ENCODE measurements at places on chromosomes 2 and 18. TPM values are rescaled to one million over a fixed set of nuclear protein-coding genes. Genes with fewer than 3 reads are reported as not detected.

WDPCP gene
- 6.4 TPM for total RNA-seq

- peak; percentile 34 for DNase-seq
Measured at GRCh38 chr2:3461801-3462492, 57.4 kb downstream of the ADI1 start.

PPP3R1 gene
- 21.7 TPM for total RNA-seq

RAB17 gene
- 0.20 TPM for total RNA-seq

DNA sequence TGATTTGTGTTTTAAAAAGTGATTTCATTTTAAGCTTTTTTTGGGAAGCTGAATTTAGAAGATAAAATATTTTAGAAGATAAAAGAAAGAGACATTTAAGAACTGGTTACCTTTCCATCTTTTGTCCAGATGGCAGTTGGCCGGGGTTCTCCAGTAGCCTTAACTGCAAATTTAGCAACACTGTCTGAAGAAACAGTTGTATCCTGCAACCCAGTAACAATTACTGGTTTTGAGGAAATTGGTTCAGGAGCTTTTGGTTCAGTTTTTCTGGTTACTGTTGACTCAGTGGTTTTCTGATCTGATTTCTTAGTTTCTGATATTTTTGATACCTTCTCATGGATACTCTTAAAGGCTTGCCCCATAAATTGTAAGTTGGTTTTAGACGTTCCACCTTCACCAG lies 49.9 kb downstream of the PLEKHA3 start:
- DNase-seq: no peak

DNA sequence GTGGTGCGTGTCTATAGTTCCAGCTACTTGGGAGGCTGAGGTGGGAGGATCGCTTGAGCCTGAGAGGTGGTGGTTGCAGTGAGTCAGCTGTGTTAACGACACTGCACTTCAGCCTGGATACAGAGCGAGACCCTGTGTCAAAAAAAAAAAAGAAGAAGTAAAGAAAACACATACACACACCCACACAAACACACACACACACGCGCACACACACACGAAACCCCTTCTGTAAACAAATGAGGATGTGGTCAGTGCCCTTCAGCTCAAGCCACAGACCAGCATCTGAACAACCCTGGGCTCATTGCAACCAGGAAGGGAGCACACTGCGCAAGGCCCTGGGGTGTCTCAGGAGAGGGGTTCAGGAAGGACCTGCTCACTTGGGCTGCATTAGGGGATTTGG lies 47.9 kb upstream of the KCNF1 start:
- DNase-seq: no peak

DNA sequence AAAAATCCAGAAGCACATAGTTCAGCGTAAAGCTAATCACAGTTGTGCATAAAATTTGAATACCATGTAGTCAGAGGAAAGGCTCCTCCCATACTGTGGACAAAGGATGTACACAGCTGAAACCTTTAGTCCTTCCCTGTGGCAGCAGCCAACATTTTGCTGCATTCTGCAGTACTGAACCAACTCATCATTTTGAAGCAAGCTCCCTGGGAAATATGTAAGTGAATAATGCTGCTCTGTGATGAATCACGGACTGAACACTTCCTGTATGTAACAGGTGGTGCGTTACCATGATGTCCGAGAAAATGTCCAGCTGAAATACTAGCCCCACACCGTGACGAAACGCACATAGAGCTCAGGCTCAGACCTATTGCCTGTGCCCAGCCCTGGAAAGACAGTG lies 421.1 kb upstream of the RAB12 start:
- no peak for DNase-seq

DNA sequence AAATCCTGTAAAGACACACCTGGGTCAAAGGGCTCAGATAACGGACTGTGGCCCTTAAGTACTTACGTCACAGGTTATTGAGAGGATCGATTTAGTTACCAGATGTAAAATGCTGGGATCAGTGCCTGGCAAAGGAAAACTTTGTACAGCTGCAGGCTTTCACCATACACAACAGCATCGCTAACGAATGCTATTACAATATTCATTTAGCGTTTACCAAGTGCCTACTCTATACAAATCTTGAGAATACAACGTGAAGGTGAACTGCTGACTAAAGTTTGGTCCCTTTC lies 619 bp upstream of the MSH6 start:
- DNase-seq: no peak

DNA sequence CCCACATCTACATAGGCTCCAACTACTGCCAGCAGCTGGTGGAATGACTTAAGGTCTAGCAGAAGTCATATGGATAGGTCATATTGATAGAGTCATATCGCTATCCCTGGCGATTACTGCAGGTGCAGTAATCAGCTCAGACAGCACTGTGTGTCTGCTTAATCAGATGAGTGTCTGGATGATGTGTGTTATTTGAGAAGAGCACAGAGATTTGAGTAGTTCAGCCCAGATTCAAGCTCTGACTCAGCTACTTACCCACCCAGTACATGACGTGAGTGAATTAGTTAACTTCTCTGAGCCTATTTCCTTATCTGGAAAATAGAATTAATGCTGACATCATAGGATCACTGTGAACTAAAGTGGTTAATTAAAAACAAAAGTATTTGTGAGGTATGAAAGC lies 78.9 kb downstream of the EHD3 start:
- DNase-seq: peak; percentile 43

DNA sequence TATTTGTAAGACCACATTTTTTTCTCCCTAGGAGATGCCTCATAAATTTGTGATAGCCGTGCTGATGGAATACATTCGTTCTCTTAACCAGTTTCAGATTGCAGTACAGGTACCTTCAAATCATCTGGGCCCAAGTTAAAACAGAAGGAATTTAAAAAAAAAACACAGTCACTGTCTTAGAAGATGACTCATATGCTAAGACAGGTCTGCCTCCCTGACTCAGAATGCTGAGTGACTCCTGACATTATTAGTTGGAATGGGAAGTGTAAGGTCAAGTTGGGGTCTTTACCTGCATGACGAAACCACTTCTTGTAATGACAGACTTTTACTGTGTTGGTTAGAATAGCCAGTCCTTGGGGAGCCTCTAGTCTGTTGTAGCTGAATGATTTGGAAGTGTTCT lies 26.3 kb downstream of the RMC1 start:
- DNase-seq: peak; percentile 79

GRCh38 chr2:148802448-148803220 lies 72.4 kb upstream of the KIF5C start:
- no peak for DNase-seq

DNA sequence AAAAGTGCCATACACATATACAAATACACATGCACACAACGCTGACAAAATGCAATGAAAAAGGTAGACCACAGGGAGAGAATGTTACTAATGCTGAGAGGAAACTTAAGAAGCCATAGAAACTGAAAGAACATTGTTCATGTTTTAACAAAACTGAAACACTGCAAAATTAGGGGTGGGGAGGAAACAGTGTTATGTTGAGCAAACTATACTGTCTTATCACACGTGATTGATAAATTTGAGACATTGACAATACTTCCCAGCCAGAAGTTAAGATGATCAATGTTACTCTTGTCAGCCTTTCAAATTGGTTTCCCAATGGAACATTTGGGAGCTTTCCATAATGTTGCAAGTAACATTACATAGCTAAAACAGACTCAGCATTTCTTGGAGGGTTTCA lies 165.5 kb downstream of the L3MBTL4 start:
- DNase-seq: no peak

GRCh38 chr18:69789794-69790193 lies 157.9 kb downstream of the CD226 start:
- DNase-seq: no peak

ITM2C gene
- 109 TPM for total RNA-seq

GRCh38 chr2:159272156-159272555 lies 14.3 kb downstream of the WDSUB1 start:
- DNase-seq: no peak

- DNase-seq: no peak
Measured at GRCh38 chr2:109143214-109144187, 14.5 kb downstream of the SH3RF3 start.

- no peak for DNase-seq
Measured at GRCh38 chr2:118319271-118319684, 231.0 kb downstream of the INSIG2 start.

DNA sequence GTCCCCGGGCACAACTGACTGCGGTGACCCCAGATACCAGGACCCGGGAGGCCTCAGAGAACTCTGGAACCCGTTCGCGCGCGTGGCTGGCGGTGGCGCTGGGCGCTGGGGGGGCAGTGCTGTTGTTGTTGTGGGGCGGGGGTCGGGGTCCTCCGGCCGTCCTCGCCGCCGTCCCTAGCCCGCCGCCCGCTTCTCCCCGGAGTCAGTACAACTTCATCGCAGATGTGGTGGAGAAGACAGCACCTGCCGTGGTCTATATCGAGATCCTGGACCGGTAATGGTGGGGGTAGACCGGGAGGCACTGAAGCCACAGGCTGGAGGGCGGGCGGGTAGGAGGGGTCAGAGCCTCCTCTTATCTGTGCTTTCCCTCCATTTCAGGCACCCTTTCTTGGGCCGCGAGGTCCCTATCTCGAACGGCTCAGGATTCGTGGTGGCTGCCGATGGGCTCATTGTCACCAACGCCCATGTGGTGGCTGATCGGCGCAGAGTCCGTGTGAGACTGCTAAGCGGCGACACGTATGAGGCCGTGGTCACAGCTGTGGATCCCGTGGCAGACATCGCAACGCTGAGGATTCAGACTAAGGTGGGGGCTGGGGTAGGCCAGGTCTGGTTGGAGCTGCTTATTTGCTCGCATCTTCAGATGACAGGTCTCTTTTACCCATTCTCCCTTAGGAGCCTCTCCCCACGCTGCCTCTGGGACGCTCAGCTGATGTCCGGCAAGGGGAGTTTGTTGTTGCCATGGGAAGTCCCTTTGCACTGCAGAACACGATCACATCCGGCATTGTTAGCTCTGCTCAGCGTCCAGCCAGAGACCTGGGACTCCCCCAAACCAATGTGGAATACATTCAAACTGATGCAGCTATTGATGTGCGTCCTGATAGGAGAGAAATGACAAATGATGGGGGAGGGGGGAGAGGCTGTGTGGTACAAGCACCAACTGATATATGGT lies 780 bp downstream of the HTRA2 start:
- DNase-seq: peak; percentile 26

OXER1 gene
- not detected for total RNA-seq

NOTO gene
- total RNA-seq: not detected

- DNase-seq: peak; percentile 86
Measured at GRCh38 chr2:191321861-191322662, 76.9 kb downstream of the MYO1B start.

- DNase-seq: peak; percentile 52
Measured at GRCh38 chr2:37890893-37891495, 34.1 kb upstream of the RMDN2 start.

DNAJC5G gene
- total RNA-seq: not detected

AMMECR1L gene
- total RNA-seq: 6.3 TPM

DNA sequence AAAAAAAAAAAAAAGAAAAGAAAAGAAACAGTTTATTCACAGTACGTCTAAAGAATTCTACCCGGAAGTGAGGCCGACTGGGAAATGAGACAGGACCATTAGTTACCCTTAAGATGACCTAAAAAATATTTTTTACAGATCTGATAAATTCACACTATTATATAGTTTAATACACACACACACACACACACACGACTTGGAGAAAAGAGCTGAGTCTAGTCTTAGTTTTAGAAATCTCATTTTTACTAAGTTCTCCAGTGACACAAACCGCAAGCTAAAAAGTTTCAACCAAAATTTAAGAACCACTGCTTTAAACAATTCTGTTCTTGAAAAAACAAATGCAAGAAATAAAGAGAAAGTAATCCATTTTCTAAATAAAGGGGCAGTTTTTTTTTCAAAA lies 27.1 kb downstream of the ST3GAL5 start:
- DNase-seq: no peak

- no peak for DNase-seq
Measured at GRCh38 chr2:212665948-212666347, 127.3 kb upstream of the ERBB4 start.

TMEM178A gene
- 0.24 TPM for total RNA-seq

DNA sequence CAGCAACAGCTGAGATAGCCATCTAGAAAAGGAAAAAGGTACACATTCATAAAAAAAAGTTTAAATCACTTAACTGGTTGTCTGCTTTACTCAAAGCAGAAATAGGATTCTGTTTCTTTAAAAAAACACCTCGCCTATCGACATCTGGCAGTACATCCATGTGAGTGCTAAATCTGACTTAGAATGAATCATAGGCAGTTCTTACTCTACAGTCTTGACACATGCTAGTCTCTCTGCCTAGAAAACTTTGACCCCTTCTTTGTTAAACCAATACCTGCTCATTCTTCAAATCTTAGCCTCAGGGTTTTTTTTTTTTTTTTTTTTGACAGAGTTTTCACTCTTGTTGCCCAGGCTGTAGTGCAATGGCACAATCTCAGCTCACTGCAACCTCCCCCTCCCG lies 37.1 kb upstream of the GPR75 start:
- DNase-seq: no peak

GRCh38 chr18:23283916-23284430 lies 148.7 kb downstream of the CABLES1 start:
- peak; percentile 63 for DNase-seq

DNA sequence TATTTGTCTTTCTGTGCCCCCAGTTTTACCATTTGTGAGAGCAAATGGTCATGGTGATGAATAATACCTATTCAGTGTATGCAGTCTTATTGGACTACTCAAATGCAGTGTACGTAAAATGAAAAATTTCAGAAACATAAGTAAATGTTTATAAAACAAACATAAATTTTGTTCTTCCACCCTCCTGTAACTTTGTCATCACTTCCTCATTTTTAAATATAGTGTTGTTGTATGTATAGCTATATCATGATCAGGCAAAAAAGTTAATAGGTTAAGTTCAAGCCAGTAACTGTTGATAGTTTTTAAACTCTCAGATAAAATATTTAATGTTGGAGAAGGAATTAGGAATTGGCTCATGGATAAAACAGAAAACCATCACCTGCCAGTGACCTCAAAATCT lies 93.2 kb downstream of the KLF7 start:
- DNase-seq: no peak

- DNase-seq: no peak
Measured at GRCh38 chr18:13051950-13052349, 60.8 kb downstream of the CEP192 start.

VWA3B gene
- not detected for total RNA-seq
